Parietal lobe (tissue), 2 donors: ENCODE measurements at places on chromosomes 7 and 10. TPM values are rescaled to one million over a fixed set of nuclear protein-coding genes. Genes with fewer than 3 reads are reported as not detected.

Gene MAPK8
- total RNA-seq, result 382 TPM

Gene FBXL13
- total RNA-seq, result 5.6 TPM

Gene NPY
- 38.5 TPM for total RNA-seq

Gene GIMAP8
- 1.3 TPM for total RNA-seq

Gene MMRN2
- total RNA-seq, result 5.9 TPM

Gene TMEM225B
- not detected for total RNA-seq

Gene DNAJB6
- 154 TPM for total RNA-seq

Gene IRF5
- 1.3 TPM for total RNA-seq

Gene LIPM
- total RNA-seq, result not detected

Gene CFAP46
- 3.8 TPM for total RNA-seq

Gene SPAG6
- total RNA-seq, result 0.94 TPM

Gene AKR1C2
- 22.8 TPM for total RNA-seq

Gene APBB1IP
- 1.3 TPM for total RNA-seq

Gene SKIDA1
- 9.4 TPM for total RNA-seq

Gene CALHM1
- total RNA-seq, result not detected

Gene C10orf95
- not detected for total RNA-seq

Gene TWIST1
- not detected for total RNA-seq

Gene PAX4
- total RNA-seq, result not detected

Gene IDI2
- total RNA-seq, result not detected

Gene SPOCK2
- total RNA-seq, result 18.5 TPM

Gene C10orf90
- 0.31 TPM for total RNA-seq

Gene HMX3
- not detected for total RNA-seq
